ENCODE measurements at places on chromosomes 7 and 10.

GRCh38 chr7:79927116-79927515 is 207.5 kb upstream of the GNAI1 start:
- no peak for DNase-seq

DNA sequence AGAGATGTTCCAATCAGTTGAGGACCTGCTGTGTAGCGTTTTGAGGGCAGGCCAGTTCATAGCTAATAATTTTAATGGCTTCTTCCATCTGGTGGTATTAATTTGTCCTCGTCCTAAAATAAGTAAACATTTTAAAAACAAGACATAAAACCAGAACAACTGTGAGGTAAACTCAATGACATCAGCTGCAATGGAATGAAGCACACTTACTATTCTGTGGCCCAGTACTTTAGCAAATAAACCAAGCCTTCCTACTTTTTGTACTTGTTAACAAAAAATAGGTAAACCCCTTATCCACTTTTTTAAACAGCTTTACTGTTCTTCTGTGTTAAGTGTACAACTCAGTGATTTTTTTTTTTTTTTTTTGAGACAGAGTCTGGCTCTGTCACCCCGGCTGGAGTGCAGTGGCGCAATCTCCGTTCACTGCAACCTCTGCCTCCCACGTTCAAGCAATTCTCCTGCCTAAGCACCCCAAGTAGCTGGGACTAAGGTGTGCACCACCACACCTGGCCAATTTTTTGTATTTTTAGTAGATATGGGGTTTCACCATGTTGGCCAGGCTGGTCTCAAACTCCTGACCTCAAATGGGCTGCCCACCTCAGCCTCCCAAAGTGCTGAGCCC is 28.9 kb upstream of the FZD1 start:
- DNase-seq = no peak

- DNase-seq = no peak
Observed at GRCh38 chr10:56142092-56142728, 218.8 kb downstream of the ZWINT start.

DNA sequence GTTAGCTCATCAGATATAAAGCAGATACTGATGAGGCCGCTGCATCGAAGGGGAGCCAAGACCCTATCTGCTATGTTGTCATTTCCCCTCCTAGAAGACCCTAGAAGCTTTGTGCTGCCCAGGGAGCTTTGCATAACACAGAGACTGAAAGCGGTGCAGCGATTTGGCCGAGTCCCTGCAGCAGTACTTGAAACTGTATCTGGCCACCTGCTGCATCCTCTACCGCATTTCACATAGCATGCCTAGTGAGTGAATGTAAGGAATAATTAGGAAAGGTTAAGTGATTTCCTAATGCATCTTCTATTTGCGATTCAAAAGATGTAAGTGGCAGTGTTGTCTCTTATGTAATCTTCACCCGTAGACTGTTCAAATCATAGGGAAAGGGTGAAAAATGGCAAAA is 106.7 kb downstream of the LRMDA start:
- DNase-seq = no peak

DNA sequence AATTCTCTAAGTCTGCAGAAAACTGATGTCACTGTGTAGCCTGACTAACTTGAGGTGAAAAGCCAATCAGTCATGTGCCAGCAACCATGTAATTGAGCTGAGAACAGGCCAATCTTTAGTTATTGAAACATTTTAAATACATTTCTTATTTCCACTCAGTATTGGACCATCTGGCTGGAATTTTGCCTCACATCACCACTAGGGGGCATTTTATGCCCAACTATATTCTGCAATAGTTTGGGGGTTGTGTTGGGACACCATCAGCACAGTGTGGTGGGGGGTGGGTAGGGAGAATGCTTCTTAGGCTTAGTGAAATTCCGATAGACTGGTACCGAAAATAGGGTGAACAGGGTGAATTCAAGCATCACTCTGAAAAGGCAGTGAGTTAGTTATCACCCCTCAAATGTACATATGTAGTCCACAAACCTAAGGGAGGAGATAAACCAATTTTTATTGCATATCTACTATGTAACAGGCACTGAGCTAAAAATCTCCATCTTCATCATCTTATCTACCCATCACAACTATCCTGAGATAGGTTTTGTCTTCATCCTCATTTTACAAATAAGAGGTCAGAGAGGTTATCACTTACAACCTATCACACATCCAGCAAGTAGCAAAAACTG is 17.8 kb downstream of the NPSR1 start:
- DNase-seq = no peak

GRCh38 chr7:4297165-4297917 is 384.8 kb upstream of the FOXK1 start:
- DNase-seq = no peak

DNA sequence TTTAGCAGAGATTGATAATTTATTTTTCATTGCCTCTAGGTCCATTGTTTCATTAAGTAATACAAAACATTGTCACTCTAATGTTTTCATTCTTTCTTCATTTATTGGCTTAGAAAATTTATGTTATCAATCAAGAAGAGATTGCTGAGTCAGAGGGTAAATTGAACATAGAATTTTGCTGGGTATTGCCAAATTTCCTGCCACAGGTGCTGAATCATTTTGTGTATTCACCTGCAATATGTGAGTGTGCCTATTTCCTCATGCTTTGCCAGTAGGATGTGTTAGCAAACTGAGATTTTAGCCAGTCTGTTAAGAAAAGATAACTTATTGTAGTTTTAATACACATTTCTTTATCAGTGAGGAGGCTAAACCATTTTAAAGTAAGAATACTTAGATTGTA is 38.0 kb downstream of the MARCHF5 start:
- no peak for DNase-seq

DNA sequence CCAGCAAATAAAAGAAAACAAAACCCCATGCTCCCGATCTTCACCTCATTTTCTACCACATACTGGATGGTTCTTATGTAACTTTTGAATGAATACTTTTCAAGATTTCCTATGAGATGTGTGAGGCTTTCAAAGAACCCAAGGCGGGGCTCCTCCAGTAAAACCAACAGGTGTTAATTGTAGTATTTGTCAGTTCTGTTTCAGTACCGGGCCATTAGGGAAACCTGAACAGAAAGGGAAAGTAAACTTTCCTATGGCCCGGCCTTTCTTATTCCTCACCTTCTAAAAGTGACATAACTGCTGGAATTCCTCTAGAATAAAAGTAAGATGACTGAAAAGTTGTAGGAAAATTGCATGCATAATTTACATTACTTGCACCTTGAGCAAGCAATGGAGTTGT is 672.9 kb downstream of the MAGI2 start:
- DNase-seq = no peak

- no peak for DNase-seq
Observed at GRCh38 chr7:118657391-118658005, 433.0 kb downstream of the ANKRD7 start.

DNA sequence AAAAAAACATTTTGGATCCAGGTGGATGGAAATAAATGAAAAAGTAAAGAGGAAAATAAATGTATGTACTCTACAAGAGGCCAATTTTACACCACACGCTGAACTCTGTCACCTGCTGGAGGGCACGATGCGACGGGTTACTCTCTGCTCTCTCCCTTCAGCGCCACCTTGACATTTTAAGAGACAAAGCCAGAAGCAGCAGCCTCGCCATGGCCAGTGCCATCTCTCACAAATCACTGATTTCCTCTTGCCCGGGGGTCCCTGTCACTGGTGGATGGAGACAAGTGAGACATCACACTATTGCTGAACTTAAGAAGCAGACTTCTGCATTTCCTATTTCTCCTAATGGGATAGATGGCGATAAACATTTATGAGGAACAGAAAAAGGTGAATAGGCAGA is 190.0 kb downstream of the ZMYND11 start:
- DNase-seq = no peak

DNA sequence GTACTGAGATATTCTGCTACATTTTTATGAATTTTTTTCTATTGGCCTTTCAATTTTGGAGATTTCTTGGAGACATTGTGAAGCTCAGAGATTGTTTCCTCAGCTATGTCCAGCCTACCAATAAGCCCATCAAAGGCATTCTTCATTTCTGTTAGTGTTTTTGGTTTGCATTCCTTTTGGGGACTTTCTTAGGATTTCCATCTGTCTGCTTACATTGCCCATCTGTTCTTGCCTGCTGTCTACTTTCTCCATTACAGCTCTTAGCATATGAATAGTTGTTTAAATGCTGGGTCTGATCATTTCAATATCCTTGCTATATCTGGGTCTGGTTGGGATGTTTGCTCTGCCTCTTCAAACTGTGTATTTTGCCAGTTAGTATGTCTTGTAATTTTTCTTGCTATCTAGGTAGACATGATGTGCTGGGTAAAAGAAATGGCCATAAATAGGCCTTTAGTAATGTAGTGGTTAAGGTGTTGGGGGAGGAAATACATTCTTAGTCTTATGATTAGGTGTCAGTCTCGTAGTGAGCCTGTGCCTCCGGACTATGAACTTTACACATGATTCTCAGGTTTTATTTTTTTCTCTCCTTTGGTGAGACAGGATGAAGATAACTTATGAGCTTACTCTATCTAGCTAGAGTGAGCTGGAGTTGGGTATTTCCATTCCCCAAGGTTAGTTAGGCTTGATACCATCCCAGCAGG is 32.6 kb upstream of the NME8 start:
- DNase-seq = no peak

- peak; percentile 27 for DNase-seq
Observed at GRCh38 chr7:131040467-131040932, 287.2 kb upstream of the MKLN1 start.

DNA sequence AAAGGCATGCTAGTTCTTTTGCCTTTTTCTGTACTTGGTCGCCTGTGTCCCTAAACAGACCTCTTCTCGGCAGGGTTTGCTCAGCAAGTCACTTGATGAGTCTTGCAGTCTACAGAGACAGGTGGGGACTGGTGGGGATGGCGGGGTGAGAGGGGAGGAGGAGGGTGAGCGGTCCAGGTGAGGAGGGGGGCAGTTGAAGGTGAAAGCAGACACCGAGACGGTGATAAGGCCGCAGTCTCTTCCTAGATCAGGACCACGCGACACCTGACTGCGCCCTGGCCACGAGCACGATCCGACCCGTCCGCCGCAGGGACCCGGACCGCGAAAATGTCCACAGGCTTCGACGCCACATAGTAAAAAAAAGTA is 566 bp downstream of the ASNS start:
- peak; percentile 31 for DNase-seq

GRCh38 chr7:44482502-44483485 is 7.7 kb downstream of the NUDCD3 start:
- no peak for DNase-seq

GRCh38 chr7:130123501-130123900 is 53.2 kb downstream of the KLHDC10 start:
- DNase-seq = no peak

GRCh38 chr7:138882249-138882648 is 84.3 kb upstream of the ATP6V0A4 start:
- no peak for DNase-seq

DNA sequence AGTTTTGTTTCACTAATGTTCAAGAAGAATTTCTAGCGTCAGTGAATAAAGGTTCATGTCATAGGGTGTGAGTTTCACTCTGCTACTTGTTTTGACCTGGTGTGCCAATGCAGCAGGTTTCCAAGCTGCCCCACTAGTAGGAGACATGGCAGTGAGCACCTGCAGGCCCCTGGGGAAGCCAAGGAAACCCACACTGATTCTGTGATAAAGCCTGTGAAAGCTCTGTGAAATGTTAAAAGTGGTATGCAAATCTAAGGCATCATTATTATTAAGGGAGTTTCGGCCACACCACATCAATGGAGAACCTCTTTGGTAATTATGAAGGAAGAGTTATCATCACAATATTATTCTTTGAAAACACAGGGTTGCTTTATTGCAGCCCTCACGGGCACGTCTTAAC is 46.4 kb downstream of the ABCB5 start:
- DNase-seq = no peak

GRCh38 chr10:90857635-90858460 is at the start of gene HTR7:
HTR7 (minus strand) TSS chr10:90858039; CDS start chr10:90857671, 368 bp downstream.
- peak; percentile 68 for DNase-seq

DNA sequence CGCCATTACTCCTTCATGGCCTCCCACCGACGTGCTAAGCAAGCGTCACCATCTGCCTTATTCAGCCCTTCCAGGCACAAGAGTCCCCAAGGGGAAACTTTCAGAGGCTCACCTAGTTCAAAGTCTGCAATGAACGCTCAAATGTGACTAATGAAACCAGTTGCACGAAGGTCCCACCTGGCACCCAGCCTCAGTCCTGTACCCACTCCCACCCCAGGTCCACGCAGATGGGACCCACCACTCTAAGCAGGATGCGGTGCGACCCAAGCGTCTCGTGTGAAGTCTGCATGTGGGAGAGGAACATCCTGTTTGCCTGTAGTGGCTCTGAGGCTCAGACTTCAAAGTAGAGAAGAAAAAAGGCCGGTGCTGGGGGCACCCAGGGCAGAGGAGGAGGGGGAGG is 40.3 kb downstream of the RGS10 start:
- peak; percentile 74 for DNase-seq

DNA sequence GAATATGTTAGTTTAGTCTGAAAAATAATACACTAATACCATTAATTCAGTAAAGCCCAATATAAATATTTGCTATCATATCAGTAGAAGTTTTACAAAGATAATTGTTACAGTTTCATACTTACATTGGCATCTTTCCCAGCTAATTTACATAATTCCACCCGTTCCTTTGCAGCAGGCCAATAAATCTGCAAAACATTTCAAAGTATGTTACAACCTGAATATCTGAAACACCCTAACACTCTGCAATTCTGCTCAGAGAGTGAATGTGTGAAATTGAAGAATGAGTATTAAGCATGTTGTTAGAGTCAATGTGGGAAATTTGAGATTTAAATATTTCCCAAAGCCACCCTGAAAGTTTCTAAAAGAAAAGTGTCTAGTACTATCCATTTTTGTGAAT is 105.5 kb downstream of the SEMA3D start:
- no peak for DNase-seq

GRCh38 chr7:36449685-36450084 is 60.0 kb downstream of the ANLN start:
- DNase-seq = no peak

Data from stimulated activated CD4-positive, alpha-beta T cell treated with anti-CD3 and anti-CD28 coated beads, Interleukin-4, amount 100 ng/mL, for 1 hour (primary cell).